Small intestine (tissue), 16 donors: ENCODE measurements at places on chromosomes 4 and X. TPM values are rescaled to one million over a fixed set of nuclear protein-coding genes. Genes with fewer than 3 reads are reported as not detected.
A peak's percentile ranks its signal among the peaks of the same experiment; 100 is the strongest.

The NXF2 gene
- polyA plus RNA-seq = not detected

The CLCN3 gene
- 30.0 TPM for polyA plus RNA-seq

The GLRA3 gene
- polyA plus RNA-seq = 0.04 TPM

The MBTPS2 gene
- 0.89 TPM for polyA plus RNA-seq

The NPY1R gene
- 0.22 TPM for polyA plus RNA-seq

The ADAM29 gene
- polyA plus RNA-seq = not detected

DNA sequence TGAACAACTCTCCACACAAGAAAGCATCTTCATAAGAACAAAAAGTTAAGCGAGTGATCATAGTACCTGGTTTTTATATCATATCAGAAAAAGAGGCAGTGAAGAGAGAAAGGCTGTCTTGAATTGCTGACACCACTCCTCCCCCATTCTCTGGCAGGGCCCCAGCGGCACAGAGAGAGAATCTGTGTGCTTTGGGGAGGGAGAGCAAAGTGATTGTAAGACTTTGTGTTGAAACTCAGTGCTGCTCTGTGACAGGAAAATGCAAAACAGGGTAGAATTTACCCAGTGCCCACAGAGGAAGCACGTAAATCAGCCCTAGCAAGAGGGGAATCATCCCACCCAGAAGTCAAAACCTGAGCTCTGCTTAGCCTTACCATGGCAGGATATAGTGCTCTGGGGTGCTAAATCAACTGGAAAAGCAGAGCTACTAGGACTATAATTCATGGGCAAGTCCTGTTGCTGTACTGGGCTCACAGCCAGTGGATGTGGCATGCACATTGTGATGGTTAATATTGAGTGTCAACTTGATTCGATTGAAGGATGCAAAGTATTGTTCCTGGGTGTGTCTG lies 174.6 kb downstream of the PRR32 start:
- DNase-seq = no peak
- H3K27me3 ChIP-seq = no peaks in the 10 kb centered on the region
- H3K27ac ChIP-seq = no peak overlapping the region
- H3K4me3 ChIP-seq = no peak overlapping the region

DNA sequence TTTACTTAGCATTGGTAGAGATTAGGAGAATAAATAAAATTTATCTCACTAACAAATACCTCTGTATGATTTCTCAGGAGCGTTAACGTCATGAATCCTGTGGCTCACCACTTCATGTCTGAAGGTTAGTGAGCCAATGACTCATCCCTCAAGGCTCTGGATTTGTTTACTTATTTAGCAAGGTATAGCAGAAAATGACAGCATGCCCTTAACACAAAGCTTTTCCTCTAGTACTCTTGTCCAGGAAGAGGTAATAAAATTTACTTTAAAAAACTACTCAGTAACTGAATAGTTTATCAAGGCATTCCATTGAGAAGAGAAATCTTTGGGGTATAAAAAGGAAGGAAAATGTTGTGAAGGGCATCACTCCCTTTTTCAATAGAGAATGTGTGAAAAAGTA lies 823.8 kb downstream of the CCSER1 start:
- H3K4me3 ChIP-seq = no peak overlapping the region
- H3K36me3 ChIP-seq = no peaks in the 10 kb centered on the region
- H3K27ac ChIP-seq = peak overlapping the region; percentile 81
- DNase-seq = peak; percentile 76

DNA sequence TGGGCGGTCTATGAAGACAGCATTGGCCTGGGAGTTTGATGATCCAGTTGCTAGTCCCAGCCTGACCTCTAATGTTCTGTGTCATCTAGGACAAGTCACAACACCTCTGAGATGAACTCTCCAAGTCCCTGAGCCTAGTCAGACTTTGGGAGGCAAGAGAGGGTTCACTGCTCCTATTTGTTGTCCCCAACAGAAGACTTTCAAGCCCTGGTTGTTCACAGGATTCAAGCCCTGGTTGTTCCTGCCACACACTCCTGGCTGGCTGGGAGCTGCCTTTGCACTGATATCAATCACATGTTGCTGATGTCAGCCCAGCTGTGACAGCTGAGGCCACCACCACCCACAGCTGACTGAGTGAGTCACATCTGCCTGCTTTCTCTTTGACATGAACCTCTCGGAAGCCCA lies 253.2 kb upstream of the RASGEF1B start:
- peak overlapping the region; percentile 16 for H3K4me3 ChIP-seq
- H3K36me3 ChIP-seq = no peaks in the 10 kb centered on the region
- H3K4me1 ChIP-seq = peaks cover 33% of the 10 kb centered on the region
- no peaks in the 10 kb centered on the region for H3K27me3 ChIP-seq

- no peaks in the 10 kb centered on the region for H3K36me3 ChIP-seq
- H3K27me3 ChIP-seq = peaks cover 11% of the 10 kb centered on the region
- peak overlapping the region; percentile 37 for H3K4me3 ChIP-seq
- H3K4me1 ChIP-seq = peaks cover 21% of the 10 kb centered on the region
These were observed 1.6 kb downstream of the PCDH10 start for GRCh38 chr4:133150486-133151340.

DNA sequence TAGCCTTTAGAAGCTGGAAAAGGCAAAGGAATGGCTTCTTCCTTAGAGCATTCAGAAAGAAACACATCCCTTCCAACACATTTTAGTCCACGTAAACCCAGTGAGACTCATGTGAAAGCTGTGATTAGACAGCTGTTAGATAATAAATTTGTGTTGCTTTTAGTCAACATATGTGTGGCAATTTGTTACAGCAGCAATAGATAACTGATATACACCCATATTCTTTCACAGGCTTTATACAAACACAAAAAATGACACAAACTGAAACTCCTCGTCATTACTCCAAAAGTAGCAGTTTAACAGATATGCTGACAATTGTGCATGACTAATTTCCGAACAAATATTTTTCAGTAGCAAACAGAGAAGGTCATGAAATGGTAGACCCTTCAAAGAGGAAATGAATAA lies 65.3 kb downstream of the ANTXR2 start:
- no peaks in the 10 kb centered on the region for H3K4me1 ChIP-seq
- peaks cover 2% of the 10 kb centered on the region for H3K36me3 ChIP-seq
- H3K4me3 ChIP-seq = no peak overlapping the region
- no peaks in the 10 kb centered on the region for H3K27me3 ChIP-seq
- DNase-seq = no peak

DNA sequence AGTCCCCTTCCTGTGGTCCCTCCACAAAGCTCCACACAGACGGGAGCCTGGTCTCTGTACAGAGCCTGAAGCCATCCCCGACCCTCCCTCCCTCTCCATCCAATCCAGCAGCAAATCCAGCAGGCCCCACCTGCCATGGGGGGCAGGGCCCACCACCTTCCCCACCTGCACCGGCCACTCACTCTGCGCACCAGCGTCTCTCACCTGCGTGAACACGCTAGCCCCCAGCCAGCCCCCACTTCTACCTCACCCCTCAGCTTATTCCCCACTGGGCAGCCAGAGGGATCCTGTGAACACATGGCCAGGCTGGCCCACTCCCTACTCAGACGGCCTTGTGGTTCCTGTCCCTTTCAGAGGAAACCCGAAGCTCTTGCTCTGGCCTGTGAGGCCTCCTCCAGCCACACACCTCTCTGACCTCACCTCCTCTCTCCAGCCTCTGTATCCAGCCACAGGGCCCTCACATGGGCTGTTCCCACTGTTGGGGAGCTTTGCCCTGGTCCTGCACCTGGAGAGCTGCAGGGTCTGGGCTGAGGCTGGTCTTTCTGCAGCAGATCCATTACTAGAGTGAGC lies 70.9 kb downstream of the WFS1 start:
- H3K4me1 ChIP-seq = no peaks in the 10 kb centered on the region
- no peak for DNase-seq
- H3K4me3 ChIP-seq = no peak overlapping the region
- H3K36me3 ChIP-seq = no peaks in the 10 kb centered on the region
- H3K27me3 ChIP-seq = peaks cover 9% of the 10 kb centered on the region
- no peak overlapping the region for H3K27ac ChIP-seq

DNA sequence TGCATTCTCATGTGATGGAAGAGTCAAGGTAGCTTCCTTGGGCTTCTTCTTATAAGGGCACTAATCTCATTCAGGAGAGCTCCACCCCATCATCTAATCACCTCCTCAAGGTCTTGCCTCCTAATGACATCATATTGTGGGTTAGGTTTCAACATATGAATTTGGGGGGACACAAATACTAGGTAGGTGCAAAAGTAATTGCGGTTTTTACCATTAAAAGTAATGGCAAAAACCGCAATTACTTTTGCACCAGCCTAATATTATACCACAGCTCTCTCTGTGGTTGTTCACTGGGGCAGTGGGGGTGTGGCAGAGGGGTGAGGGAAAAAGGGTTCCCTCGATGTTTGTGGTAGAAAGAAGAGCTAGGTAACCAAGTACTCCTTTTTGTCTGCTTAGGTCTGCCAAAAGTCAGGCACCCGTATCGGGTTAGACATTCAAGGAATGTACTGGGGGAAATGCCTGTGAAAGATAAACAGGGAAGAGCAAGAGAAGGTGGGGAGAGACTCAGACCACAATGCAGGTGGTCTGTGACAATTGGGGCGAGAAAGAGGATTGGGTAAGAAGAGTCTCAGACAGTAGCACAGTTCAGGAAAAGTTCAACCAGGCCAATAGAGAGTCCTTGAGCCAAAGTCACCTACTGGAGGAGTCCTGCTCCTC lies 78.9 kb upstream of the MTM1 start:
- DNase-seq = no peak
- H3K4me1 ChIP-seq = no peaks in the 10 kb centered on the region
- H3K27me3 ChIP-seq = no peaks in the 10 kb centered on the region
- H3K36me3 ChIP-seq = no peaks in the 10 kb centered on the region
- H3K27ac ChIP-seq = no peak overlapping the region

- no peak for DNase-seq
- no peaks in the 10 kb centered on the region for H3K36me3 ChIP-seq
- H3K27ac ChIP-seq = no peak overlapping the region
- no peaks in the 10 kb centered on the region for H3K4me1 ChIP-seq
- H3K27me3 ChIP-seq = peaks cover 2% of the 10 kb centered on the region
These were observed 210.9 kb upstream of the FAM241A start for GRCh38 chr4:111934314-111934713.

DNA sequence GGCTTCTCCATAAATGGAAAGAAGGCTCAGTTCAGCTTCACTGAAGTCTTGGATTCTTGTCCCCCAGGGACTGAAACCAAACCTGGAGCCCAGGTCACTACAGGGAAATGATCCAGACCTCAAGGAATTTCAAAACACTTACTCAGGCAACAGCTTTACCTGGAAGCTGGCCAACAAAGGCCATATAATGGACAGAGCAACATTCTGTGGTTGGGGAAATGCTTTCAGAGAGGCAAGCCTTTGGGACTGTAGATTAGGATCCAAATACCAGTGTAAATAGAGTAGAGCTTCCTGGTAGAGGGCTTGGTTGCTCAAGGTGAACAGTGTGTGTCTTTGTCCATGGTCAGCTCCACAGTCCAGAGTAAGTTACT lies 57.0 kb upstream of the PROM1 start:
- no peak overlapping the region for H3K4me3 ChIP-seq
- peaks cover 35% of the 10 kb centered on the region for H3K4me1 ChIP-seq
- no peaks in the 10 kb centered on the region for H3K36me3 ChIP-seq
- DNase-seq = peak; percentile 95
- no peaks in the 10 kb centered on the region for H3K27me3 ChIP-seq

- DNase-seq = no peak
- no peaks in the 10 kb centered on the region for H3K36me3 ChIP-seq
- H3K27me3 ChIP-seq = no peaks in the 10 kb centered on the region
- no peak overlapping the region for H3K4me3 ChIP-seq
- no peak overlapping the region for H3K27ac ChIP-seq
These were observed 1064.0 kb upstream of the SLIT2 start for GRCh38 chr4:19187691-19188090.

- no peak overlapping the region for H3K4me3 ChIP-seq
- H3K27ac ChIP-seq = no peak overlapping the region
- no peaks in the 10 kb centered on the region for H3K27me3 ChIP-seq
These were observed 246.7 kb downstream of the DHX15 start for GRCh38 chr4:24337451-24338190.

GRCh38 chr4:56215141-56215783 lies 172.0 kb downstream of the AASDH start:
- H3K27ac ChIP-seq = peak overlapping the region; percentile 73
- no peaks in the 10 kb centered on the region for H3K4me1 ChIP-seq
- no peak overlapping the region for H3K4me3 ChIP-seq
- H3K36me3 ChIP-seq = no peaks in the 10 kb centered on the region
- H3K27me3 ChIP-seq = no peaks in the 10 kb centered on the region
- peak; percentile 93 for DNase-seq
